ENCODE measurements at places on chromosomes 4 and X.

- DNase-seq = no peak
Observed at GRCh38 chrX:18994713-18995112, 10.8 kb upstream of the PHKA2 start.

GRCh38 chr4:157840034-157840433, 332.8 kb downstream of the GASK1B start:
- no peak for DNase-seq

DNA sequence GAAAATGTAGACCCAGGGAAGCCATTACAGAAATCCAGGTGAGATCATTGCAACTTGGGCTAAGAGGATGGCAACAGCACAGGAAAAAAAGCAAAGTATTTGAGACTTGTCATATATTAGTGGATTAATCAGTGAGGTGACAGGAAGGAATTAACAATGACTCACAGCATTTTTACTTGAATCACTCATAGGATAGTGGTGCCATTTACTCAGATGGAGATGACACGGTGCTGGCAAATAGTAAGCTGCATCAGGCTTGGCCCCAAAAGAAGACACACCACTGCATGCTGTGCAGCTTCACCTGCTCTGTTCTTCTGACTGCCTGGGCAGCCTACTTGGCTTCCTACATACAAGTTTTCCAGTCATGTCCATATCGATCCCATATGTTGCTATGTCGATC, 144.8 kb downstream of the FRYL start:
- no peak for DNase-seq

GRCh38 chr4:78414116-78414515, 137.5 kb upstream of the ANXA3 start:
- no peak for DNase-seq

DNA sequence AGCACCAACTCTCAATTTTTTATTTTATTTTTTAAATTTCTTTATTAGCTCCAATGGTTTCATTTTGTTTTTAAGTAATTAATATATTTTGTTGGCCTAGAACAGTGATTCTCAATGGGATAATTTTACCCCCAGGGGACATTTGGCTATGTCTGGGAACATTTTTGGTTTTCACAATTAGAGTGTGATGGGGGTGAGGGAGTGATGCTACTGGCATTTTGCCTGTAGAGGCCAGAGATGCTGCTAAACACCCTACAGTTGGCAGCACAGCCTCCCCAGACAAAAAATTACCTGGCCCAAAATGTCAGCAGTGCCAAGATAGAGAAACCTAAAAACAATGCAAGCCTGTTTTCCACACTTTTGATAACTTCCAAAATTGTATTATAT, 64.6 kb downstream of the HHIP start:
- DNase-seq = no peak

DNA sequence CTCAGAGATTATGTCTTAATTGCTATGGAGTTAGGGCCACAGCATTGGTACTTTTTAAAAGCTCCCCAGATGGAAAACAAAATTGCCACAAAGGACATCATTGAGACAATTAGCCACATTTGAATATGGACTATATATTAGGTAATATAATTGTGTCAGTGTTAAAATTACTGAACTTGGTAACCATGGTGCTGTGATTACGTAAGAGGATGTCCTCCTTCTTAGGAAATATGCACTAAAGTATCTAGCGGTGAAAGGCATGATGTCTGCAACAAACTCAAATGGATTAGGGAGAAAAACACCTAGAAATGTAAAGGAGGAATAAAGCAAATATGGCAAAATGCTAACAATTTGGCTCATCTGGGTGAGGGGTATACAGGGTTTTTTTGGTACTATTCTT, 89.9 kb upstream of the PAK3 start:
- DNase-seq = no peak

DNA sequence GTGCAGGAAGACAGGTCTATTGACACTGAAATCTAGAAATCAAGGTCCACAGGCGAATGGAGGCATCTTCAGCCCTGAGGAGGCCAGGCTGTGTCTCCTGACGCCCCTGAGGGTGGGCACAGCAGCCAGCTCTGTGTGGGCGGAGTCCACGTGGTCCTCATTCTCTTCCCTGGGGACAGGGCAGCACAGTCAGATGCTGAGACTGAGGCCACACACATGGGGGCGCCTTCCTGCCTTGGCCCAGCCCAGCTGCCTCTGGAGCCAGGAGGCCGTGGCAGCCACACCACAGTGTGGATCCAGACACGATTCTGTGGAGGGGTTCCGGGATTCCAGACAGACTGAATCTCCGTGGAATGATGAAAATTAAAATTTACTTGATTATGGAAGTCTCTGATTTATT, 20.8 kb downstream of the FGFR3 start:
- DNase-seq = no peak

GRCh38 chrX:48700246-48700645, 3.7 kb downstream of the SUV39H1 start:
- DNase-seq = no peak

DNA sequence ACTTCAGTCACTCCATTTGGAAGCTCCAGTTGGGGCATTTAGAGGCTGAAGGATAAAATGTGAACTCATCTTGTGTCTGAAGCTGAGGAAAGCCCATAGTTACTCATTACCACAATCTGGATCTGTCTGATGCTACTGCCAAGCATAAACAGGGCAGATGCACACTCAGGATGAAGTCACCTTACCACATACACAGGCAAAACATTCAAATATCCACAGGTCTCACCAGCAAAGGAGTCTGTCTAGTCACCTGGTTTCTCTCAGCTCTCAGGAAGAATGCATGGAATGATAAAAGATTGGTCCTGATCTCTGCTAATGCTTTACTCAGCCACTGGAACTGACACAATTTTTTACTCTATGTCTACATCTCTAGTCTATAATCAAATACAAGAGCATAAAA, 13.0 kb upstream of the ODAPH start:
- DNase-seq = no peak

DNA sequence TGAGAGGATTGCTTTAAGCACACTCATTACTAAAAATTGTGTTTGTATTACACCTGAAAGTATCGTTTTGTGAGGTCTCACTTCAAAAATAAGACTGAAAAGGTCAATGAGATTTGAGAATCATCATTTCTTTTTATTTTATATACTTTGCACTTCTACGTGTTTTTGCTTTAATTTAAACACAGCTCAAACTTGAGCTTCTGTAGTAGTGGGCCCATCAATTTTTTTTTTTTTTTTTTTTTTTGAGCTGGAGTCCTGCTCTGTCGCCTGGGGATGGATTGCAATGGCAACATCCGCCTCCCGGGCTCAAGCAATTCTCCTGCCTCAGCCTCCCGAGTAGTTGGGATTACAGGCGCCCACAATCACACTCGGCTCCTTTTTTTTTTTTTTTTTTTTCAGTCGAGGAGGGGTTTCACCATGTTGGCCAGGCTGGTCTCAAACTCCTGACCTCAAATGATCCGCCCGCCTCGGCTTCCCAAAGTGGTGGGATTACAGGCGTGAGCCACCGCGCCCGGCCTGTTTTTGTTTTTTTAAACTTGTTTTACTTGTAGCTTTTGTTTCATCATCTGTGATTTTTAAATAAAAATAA, 1.5 kb downstream of the GSTCD start:
- DNase-seq = no peak

GRCh38 chr4:93776386-93777080, 52.0 kb upstream of the ATOH1 start:
- DNase-seq = no peak

DNA sequence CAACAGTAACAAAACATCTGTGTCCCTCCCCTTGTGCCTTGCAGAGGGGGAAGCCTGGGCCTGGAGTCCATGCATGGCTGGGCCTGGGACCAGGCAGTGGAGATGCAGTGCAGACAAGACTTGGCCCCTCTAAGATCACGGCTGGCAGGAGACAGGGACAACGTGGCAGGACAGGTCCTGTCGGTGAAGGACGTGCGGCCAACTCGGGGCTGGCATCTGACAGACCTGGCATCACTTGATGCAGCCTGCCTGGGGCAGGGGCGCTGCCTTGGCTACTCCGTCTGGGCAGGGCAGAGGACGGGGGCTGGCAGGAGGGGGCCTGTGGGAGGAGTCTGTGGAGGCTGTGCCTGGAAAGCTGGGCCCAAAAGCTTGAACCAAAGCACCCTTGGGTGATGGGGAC, 112.1 kb downstream of the CPZ start:
- no peak for DNase-seq

GRCh38 chrX:16081357-16081756, 42.0 kb upstream of the GRPR start:
- no peak for DNase-seq

- no peak for DNase-seq
Observed at GRCh38 chrX:117989512-117989911, 127.1 kb downstream of the KLHL13 start.

- no peak for DNase-seq
Observed at GRCh38 chrX:131764216-131764615, 220.3 kb downstream of the OR13H1 start.

DNA sequence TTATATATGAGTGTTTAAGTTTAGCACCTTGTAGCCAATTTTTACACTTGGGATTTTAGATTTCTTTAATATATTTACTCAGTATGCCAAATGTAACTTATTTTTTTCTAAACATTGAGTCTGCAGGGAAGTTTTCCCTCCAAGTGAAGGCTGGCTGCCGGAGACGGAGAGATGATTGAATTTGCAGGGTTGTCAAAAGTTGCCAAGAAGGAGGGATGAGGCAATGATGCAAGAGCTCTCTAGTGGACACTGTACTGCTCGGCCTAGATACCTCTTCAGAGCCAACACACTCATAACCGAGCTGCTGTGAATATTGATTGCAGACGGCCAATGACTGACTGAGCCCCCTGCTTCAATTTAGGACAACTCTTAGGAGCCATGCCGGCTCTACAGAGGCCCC, 318.6 kb upstream of the CASK start:
- DNase-seq = no peak
